ENCODE measurements at places on chromosomes 12 and 14. TPM values are rescaled to one million over a fixed set of nuclear protein-coding genes. Genes with fewer than 3 reads are reported as not detected.
A peak's percentile ranks its signal among the peaks of the same experiment; 100 is the strongest.

DNA sequence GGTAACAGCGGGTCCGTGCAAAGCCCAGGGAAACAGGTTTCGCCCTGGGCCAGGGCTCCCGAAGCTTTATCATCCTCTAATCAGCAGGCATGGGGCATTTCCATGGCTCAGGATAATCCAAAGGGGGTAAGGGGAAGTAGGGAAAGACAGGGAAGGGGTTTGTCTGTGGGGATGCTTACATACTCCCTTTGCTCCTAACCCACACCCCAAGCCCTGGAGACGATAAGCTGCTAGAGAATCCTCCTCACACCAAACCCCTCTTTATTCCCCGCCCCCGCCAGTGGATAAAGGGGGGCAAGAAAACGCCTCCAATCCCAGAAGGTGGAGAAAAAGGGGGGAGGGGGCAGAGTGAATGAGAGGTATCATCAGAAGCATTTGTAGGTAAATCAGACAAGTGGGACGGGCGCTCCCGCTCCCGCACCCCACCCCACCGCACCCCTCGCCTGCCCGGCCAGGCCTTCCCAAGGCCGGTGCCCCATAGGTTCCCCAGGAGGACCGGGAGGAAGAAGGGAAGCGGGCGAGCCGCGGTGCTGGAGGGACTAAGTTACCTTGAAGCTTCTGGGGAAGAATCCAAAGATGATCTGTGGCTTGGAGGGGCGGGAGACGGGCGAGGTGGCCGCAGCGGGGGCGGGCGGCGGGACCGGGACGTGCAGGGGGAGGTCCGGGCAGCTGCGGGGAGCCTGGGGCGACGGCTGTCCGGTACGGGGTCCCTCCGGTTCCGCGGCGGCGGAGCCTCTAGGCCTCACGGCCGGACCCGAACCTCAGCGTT is 762 bp downstream of the PPP2R5E start:
- DNase-seq: no peak
- H3K4me1 ChIP-seq: no peaks in the 10 kb centered on the region
- H3K27ac ChIP-seq: no peak overlapping the region
- no peaks in the 10 kb centered on the region for H3K27me3 ChIP-seq
- H3K4me3 ChIP-seq: peak overlapping the region; percentile 74

DNA sequence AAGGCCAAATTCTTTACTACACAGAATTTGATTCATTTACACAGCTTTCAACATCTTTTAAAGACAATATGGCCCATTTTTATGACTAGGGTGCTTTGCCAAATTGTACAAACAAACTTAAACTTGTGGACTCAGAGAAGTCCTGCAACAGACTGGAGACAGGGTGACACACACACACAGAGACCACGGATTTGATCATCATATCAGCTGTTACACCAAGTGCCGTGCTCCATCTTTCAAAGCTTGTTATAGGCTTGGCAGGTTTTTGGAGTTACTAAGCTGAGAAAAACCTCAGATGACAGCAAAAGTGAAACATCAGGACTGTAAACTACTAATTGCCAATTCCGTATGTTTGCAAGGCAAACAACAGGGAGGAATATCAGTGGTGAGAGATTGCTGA is 811.7 kb downstream of the GALC start:
- H3K4me3 ChIP-seq: no peak overlapping the region
- no peaks in the 10 kb centered on the region for H3K4me1 ChIP-seq
- no peaks in the 10 kb centered on the region for H3K36me3 ChIP-seq

GRCh38 chr12:100268835-100269564 is 2.0 kb downstream of the SCYL2 start:
- no peak for DNase-seq
- H3K4me1 ChIP-seq: peaks cover 18% of the 10 kb centered on the region
- H3K27me3 ChIP-seq: no peaks in the 10 kb centered on the region
- peak overlapping the region; percentile 44 for H3K4me3 ChIP-seq
- H3K36me3 ChIP-seq: no peaks in the 10 kb centered on the region

DNA sequence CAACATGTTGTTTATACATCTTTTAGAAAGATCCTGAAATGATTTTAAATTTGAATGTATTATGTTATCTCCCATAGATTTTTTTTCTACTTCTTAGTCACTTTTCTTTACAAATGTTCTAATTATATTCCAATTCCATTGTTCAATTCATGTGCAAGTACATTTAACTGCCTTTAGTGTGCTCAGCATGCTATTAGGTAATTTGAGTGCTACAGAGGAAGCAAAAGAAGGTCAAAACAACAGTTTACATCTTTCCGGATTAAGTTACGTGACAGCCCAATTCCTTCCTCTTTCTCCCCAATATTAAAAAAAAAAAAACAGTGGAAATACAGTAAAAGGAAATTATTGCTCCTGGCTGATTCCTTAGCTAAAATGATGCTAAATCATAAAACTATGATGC is 98.3 kb downstream of the RTN1 start:
- no peak overlapping the region for H3K4me3 ChIP-seq
- H3K4me1 ChIP-seq: no peaks in the 10 kb centered on the region
- no peak overlapping the region for H3K27ac ChIP-seq
- DNase-seq: no peak
- H3K27me3 ChIP-seq: no peaks in the 10 kb centered on the region

Gene RIMKLB
- 23.0 TPM for total RNA-seq

DNA sequence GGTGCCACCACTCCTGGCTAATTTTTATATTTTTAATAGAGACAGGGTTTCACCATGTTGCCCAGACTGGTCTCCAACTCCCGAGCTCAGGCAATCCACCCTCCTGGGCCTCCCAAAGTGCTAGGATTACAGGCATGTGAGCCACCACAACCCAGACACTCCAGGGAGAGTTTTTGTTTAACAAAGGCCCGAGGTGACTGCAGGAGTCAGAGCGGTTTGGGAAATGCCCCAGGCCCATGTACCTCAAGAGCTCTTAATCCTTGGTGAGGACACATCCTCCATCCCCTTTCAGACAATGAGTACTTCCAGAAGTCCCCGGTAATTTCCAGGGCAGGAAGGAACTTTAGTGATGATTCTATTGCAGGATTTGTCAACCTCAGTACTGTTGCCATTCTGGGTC is 176.0 kb downstream of the ESRRB start:
- no peak overlapping the region for H3K27ac ChIP-seq
- H3K4me1 ChIP-seq: no peaks in the 10 kb centered on the region
- DNase-seq: no peak
- no peak overlapping the region for H3K4me3 ChIP-seq

- H3K27ac ChIP-seq: peak overlapping the region; percentile 6
- H3K4me1 ChIP-seq: peaks cover 5% of the 10 kb centered on the region
- H3K36me3 ChIP-seq: peaks cover 71% of the 10 kb centered on the region
- DNase-seq: peak; percentile 13
- no peak overlapping the region for H3K4me3 ChIP-seq
Measured at GRCh38 chr12:14454098-14454907, 88.8 kb downstream of the ATF7IP start.

- DNase-seq: no peak
- no peak overlapping the region for H3K4me3 ChIP-seq
- H3K36me3 ChIP-seq: no peaks in the 10 kb centered on the region
Measured at GRCh38 chr14:37580146-37580545, 14.9 kb downstream of the FOXA1 start.

DNA sequence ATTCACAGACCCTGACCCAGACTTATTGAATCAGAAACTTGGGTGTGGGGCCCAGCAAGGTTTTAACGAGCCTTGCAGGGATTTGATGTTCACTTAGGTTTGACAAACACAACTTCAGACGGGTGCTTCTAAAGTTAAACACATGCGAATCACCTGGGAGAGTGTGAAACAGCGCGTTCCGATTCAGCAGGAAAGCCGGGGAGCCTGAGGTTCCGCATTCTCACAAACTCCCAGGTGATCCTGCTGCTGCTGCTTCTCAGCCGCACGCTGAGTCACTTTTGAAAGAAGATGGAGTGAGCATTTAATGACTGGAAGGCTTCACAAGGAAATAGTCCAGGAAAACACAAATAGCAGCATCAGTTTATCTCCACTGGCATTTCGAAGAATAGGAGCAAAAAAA is 44.2 kb upstream of the DDX11 start:
- no peaks in the 10 kb centered on the region for H3K4me1 ChIP-seq
- DNase-seq: no peak
- H3K36me3 ChIP-seq: no peaks in the 10 kb centered on the region
- peaks cover 13% of the 10 kb centered on the region for H3K27me3 ChIP-seq
- H3K27ac ChIP-seq: no peak overlapping the region
- no peak overlapping the region for H3K4me3 ChIP-seq

- H3K27me3 ChIP-seq: no peaks in the 10 kb centered on the region
- H3K36me3 ChIP-seq: no peaks in the 10 kb centered on the region
- no peak overlapping the region for H3K4me3 ChIP-seq
- no peak overlapping the region for H3K27ac ChIP-seq
- DNase-seq: no peak
- no peaks in the 10 kb centered on the region for H3K4me1 ChIP-seq
Measured at GRCh38 chr14:96920023-96920422, 122.8 kb downstream of the VRK1 start.
